ENCODE measurements at places on chromosomes 13 and 19.

DNA sequence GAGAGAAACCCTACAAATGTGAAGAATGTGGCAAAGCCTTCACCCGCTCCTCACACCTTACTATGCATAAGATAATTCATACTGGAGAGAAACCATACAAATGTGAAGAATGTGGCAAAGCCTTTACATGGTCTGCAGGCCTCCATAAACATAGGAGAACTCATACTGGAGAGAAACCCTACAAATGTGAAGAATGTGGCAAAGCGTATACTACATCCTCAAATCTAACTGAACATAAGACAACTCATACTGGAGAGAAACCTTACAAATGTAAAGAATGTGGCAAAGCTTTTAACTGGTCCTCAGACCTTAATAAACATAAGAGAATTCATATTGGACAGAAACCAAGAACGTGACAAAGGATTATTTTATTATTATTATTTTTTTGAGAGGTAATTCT lies 30.7 kb downstream of the ZNF486 start:
- no peak for DNase-seq

DNA sequence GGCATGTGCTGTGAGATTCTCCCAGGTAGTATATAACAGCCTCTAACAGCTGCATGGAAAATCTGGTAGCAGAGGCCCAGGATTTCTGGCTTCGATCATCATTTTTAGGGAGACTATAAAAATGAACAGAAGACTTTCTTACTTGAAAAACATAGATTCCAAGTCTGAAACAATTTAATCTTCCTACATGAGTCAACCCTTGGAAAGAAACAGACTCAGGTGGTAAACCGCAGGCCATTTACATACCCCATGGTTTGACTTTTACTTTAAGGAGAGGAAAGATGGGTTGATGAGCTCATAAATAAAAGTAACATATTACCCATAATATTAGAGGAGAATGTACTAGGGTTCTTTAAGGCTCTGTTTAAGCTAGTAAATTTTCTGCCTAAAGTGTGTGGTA lies 121.6 kb downstream of the CYSLTR2 start:
- DNase-seq, result peak; percentile 92

GRCh38 chr13:111519490-111520170 lies 199.2 kb downstream of the TEX29 start:
- DNase-seq, result no peak

DNA sequence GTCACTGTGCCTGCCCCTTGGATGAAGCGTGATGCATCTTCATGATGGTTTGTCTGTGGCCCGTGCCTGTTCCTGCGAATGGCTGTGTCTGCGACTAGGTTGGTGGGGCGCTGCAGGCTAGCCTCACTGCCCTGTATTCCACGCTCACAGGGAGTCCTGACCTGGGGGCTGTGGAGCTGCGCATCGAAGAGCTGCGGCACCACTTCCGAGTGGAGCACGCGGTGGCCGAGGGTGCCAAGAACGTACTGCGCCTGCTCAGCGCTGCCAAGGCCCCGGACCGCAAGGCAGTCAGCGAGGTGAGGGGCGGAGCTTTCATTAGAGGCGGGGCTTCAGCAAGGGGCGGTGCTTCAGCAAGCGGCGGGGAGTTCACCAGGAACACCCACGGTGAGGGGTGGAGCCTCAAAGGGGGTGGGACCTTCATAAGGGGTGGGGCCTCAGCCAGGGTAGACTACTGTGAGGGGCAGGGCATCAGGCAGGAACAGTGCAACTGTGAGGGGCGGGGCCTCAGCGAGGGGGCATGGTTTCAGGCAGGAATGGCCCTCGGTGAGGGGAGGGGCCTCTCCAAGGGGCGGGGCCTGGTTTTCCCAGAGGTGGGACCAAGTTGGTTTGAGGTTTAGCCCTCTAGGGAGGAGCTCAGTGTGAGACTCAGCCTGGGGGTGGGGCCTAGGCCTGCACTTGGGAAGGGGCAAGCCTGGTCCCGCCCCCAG lies 17.2 kb downstream of the PKN1 start:
- DNase-seq, result peak; percentile 63

DNA sequence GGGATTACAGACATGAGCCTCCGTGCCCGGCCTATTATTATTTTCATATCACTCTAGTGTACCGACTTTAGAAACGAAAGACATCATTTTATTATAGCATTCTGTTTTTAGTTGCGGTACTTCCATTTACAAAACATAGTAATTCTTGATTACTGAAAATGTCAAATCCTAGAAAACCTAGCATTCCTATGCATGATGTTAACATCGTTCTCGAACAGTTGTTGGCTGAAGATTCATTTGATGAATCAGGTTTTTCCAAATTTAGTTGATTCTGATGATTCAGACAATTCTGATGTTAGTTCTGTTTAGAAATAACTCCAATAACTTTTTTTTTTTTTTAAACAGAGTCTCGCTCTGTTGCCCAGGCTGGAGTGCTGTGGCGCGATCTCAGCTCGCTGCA lies 11.5 kb upstream of the MTRF1 start:
- peak; percentile 65 for DNase-seq

- no peak for DNase-seq
Measured at GRCh38 chr13:91292630-91293221, 54.8 kb upstream of the MIR17HG start.

GRCh38 chr13:40206241-40207000 lies 460.0 kb downstream of the FOXO1 start:
- DNase-seq, result peak; percentile 81

- DNase-seq, result no peak
Measured at GRCh38 chr13:53411463-53411862, 382.9 kb downstream of the OLFM4 start.

- no peak for DNase-seq
Measured at GRCh38 chr13:33919120-33919519, 101.2 kb downstream of the RFC3 start.

DNA sequence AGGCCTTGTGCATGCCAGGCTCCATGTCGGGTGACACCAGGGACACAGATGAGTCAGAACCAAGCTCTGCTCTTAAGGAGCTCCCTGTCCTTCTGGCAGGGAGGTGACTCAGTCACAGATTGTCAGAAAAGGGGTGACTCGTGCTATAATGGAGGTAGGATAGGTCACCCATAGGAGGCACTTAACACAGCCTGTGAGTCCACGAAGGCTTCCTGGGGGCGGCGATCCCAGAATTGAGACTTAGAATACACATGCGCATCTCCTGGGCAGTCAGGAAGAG lies 19.6 kb downstream of the FUZ start:
- DNase-seq, result peak; percentile 53

- DNase-seq, result no peak
Measured at GRCh38 chr19:29851769-29852521, 40.2 kb downstream of the CCNE1 start.

All from fibroblast of mammary gland (primary cell).